ENCODE measurements at places on chromosomes 1 and 21.

DNA sequence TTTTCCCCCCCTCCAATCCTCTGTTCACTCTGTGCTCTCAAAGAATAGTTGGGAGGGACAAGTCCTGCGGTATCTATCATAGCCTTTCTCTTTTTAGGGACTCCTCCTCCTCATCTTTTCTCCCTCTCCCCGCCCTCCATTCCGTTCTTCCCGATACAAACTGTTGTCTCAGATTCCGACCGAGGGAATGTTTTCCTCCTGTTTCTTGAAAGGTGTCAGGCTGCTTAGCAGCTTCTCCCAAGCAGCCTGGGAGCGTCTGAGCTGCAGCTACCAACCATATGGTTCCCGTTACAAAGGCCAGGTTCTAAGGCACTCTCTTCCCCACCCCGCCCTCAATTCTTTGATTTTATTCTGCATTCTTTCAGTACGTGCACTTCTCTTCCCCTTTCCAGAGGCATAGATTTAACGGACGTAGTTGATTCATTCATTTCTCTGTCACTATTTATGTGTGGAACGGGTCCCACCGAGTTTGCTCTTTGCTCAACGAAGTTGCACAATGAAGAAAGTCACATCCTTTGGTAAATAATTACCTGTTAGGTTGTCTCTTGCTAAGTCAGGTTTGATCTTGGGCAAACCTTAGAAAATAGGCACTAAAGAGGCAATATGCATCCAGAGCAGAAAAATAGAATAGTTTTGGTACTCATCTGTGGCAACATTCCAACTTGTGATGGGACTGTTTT, 2.8 kb downstream of the ADGRL2 start:
- DNase-seq = no peak

DNA sequence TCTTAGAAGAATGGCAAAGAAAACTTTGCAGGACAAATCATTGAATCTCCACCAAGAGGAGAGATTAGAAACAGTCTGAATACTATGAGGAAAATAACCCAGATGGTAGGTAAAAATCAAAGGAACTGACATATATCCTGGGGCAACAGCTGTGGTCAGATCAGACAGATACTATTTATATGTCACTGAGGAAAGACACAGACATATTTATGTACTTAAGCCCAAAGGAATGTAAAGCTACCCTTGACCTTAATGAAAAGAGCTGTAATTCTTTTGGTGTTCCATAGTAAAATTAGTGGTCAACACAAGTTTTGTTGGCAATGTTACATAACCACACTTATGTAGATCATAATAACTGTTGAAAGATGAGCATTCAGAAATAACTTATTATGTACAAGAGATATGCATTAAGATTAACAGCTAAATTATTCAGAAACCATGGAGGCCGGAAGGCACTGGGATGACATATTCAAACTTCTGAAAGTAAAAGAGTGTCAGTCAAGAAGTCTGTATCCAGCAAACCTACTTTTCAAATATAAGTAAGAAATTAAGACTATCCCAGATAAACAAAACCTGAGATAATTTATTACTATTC, 166.1 kb upstream of the SAMSN1 start:
- DNase-seq = no peak

DNA sequence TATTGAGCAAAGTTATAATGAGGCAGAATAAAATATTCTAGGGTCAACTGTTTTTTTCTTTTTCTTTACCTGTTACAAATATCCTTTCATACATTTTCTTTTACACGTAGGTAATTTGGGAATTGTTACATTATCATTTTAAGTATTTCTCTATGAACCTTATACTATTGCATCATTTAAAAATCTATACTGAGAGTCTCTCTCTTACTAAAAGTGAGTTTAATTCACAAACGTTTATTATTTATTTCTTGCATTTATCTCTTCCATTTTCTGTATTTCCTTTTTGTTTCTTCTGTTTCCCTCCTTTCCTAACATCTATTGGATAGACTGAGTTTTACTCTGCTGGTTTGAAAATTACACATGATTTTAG, 25.4 kb upstream of the CLCA4 start:
- DNase-seq = no peak

DNA sequence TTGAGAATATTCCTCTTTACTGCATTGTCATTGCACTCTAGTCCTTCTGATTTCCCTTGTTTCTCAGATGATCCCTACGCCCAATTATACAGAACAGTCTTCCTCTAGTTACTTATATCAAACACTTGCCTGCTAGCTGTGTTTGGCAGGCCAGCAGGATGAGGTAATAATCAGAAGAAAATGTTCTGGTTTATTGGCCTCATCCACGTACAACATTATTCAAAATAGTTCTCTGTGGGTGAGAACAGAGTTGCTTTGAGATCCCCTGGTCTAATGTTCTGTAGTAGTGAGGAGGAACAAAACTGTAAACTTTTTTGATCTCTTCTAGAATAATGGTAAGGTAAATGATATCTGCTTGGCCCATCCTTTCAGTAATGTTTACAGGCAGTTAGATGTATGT, 22.3 kb upstream of the C1orf105 start:
- no peak for DNase-seq

DNA sequence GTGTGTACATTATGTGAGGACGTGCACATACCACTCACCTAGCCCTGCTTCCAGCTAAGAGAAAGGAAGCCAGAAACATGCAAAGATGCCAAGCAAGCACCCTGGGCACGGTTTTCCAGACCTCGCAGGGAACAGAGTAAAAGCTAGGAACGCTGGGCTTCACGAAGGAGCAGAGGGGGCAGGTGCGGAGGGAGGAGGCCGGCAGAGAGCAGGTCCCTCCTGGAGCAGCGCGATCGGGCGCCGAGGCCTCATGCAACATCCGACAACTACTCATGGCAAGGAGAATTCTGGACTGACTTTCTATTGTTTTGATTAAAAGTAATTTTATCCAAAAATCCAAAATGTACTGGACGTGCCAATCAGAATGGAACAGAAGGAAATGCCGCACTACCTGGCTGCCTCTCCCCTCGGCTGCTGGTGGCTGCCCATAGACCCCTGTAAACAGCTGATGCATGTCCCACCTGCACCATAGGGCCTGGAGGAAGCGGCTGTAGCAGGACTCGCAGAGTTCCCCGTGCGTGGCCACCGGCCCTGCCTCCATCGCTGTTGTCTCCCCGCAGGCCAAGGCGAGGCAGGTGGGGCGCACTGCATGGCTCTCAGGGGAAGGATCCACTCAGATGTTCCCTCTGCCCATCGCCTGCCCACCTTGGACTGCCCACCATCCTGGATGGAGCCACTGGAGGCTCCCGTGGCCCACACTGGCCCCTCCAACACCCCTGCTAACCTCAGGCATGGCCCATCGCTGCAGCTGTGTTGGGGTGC, 93.5 kb downstream of the WDR4 start:
- no peak for DNase-seq

DNA sequence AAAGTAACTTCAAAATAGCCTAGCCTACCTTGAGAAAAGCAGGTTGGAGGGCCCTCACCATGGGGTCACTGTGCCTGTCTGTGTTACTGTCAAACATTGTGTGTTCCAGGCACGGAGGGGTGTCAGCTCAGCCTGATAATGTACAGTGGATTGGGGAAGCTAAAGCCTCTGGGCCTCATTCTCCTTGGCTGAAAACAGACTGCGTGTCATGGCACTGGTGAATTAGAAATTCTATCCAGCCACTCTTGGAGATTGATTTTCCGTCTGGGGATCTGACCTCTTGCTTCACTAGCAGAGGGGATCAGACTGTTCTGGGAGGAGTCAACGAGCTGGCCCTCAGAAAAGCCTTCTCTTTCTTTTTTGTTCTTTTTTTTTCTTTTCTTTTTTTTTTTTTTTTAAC, 123.5 kb upstream of the HOOK1 start:
- DNase-seq = no peak

- no peak for DNase-seq
Measured at GRCh38 chr1:167829868-167830267, 84.1 kb downstream of the ADCY10 start.

DNA sequence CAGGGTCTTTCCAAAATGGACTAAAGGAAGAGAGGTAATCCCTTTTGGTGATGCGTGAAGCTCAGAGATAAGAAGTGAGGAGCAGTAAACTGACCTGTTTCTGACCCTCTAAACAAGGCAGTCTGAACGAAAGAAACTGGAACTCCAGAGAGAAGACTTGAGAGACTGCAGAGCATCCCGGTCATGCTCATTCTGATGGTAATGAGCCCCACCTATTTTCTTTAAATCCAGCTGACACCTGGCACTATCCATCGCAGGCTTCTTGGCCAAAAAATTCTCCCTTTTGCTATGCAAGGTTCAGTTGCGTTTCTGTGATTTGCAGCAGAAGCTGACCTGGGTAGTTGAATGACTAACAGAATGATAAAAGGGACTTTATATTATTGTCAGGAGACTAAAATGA, 105.9 kb upstream of the KCNK2 start:
- no peak for DNase-seq

DNA sequence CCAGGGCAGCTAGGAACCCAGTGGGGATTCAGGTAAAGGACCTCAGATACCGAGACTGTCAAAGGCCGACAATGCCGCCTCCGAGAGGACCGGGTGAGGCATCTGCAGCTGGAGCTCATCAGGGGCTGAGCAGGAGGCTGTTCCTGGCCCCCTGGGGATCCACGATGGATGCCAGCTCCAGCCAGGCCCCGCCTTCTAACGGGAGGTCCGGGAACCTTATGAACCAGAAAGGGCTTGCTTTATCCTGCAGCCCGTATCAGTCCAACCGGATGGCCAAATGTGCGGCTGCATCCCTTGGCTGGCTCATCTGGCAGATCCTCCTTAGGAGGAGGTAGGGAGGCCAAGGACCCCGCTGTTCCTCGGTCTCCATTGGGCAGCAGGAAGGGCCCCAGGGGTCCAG, 32.0 kb downstream of the SLC45A1 start:
- DNase-seq = no peak

DNA sequence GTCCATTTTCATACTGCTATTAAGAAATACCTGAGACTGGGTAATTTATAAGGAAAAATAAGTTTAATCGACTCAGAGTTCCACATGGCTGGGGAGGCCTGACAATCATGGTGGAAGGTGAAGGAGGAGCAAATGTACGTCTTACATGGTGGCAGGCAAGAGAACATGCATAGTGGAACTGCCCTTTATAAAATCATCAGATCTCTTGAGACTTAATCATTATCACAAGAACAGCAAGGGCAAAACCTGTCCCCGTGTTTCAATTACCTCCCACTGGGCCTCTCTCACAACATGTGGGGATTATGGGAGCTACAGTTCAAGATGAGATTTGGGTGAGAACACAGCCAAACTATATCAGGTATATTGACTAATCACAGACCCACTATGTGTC, 370.2 kb upstream of the USP24 start:
- DNase-seq = no peak
